ENCODE measurements at places on chromosomes 2 and 18.
A peak's percentile ranks its signal among the peaks of the same experiment; 100 is the strongest.

- DNase-seq = no peak
Measured at GRCh38 chr18:66655407-66655806, 51.5 kb upstream of the CDH19 start.

DNA sequence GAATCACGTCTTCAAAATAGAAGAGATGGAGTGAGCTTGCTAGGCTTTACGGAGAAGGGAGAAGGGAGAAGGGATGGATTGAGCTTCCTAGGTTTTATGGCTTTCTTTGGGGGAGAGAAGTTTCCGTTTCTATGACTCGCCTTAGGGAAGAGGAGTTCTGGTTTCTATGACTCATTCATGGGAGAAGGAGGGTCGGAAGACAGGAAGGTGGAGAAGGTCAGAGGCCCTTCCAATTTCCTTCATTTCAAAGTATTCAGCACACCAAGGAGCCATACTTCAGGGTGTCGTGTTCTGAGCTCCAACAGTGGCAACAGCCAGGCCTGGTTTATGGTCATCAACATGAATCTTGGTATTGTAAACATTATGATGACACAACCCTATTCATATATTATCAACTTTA lies 284.7 kb upstream of the VWC2L start:
- DNase-seq = no peak

- no peak for DNase-seq
Measured at GRCh38 chr18:78510091-78510490, 469.5 kb upstream of the SALL3 start.

- DNase-seq = no peak
Measured at GRCh38 chr2:28036307-28036706, 145.8 kb downstream of the BABAM2 start.

GRCh38 chr2:129709956-129710598 lies 269.4 kb upstream of the RAB6C start:
- no peak for DNase-seq

GRCh38 chr2:142544173-142544572 lies 333.3 kb upstream of the KYNU start:
- DNase-seq = no peak

GRCh38 chr2:36376319-36376765 lies 20.8 kb downstream of the CRIM1 start:
- DNase-seq = no peak

DNA sequence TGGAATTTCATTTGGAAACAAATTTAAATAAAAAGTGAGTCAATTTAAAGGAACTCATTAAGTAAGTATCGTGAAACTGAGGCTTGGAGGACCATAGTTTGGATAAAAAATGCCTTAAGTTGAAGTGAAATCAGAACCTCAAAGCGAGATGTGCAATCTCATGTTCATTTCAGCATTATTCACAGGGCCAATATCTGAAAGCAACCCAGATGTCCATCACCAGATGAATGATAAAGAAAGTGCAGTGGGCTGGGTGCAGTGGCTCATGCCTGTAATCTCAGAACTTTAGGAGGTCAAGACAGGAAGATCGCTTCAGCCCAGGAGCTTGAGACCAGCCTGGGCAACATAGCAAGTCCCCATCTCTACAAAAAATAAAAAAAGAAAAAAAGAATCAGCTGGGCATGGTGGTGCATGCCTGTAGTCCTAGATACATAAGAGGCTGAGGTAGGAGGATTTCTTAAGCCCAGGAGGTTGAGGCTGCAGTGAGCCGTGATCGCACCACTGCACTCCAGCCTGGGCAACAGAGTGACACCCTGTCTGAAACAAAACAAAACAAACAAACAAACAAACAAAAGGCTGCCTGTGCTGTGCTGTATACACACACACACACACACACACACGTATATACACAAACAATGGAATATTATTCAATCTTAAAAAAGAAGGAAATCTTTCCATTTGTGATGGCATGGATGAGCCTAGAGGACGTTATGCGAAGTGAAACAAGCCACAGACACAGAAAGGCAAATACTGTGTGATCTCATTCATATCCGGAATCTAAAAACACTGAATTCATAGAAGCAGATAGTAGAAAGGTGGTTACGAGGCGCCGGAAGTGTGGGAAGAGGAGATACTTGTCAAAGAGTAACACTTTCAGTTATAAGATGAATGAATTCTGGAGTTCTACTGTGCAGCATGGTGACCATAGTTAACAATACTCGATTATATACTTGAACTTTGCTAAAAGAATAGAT lies 14.5 kb downstream of the SH3RF3 start:
- no peak for DNase-seq

GRCh38 chr18:55856229-55856628 lies 268.2 kb upstream of the TCF4 start:
- no peak for DNase-seq

DNA sequence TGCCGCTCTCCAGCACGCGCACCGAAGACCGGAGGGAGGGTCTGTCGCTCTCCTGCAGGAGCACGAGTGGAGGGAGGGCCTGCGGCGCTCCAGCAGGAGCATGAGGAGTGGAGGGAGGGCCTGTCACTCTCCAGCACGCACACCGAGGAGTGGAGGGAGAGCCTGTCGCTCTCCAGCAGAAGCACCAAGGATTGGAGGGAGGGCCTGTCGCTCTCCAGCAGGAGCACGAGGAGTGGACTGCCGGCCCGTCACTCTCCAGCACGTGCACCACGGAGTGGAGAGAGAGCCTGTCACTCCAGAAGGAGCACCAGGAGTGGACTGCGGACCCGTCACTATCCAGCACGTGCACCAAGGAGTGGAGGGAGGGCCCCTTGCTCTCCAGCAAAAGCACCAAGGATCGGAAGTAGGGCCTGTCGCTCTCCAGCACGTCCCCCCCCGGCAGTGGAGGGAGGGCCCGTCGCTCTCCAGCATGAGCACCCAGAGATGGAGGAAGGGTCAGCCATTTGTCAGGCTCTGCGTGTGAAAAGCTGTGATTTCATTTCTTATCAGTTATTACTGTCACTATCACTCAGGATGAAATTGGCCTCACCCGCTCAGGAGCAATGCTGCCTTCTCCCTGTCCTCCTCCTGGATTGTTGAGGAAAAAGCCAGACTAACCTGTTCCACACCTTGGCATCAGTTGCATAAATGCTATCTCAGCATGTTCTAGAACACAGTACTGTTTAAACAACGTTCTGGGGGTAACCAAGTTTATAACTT lies 35.9 kb downstream of the ADI1 start:
- no peak for DNase-seq

- no peak for DNase-seq
Measured at GRCh38 chr18:63951302-63951705, 2.2 kb downstream of the HMSD start.

DNA sequence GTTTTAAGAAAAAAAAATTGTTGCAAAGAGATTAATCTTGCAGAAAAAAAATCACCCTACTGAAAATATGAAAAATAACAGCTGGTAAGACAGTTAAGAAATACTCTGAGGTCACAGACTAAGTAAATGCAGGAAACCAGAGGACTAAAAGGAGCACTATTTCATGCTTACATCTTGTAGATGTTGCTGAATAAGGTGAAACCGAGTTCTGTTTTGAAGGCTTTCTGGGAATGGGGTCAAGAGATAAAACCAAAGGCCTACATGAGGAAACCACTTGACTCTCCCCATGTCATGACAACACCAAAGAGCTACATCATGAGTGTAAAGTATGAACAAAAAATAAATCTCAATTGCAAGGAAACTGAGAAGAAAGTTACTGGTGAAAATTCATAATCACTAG lies 197.6 kb downstream of the LRP1B start:
- DNase-seq = no peak

GRCh38 chr2:101858246-101858645 lies 133.5 kb upstream of the IL1R2 start:
- no peak for DNase-seq

- no peak for DNase-seq
Measured at GRCh38 chr2:109205447-109205846, 76.4 kb downstream of the SH3RF3 start.

GRCh38 chr2:44560352-44560751 lies 198.6 kb downstream of the CAMKMT start:
- DNase-seq = peak; percentile 10

GRCh38 chr2:221202431-221202830 lies 369.7 kb downstream of the EPHA4 start:
- no peak for DNase-seq

GRCh38 chr2:85601771-85602475 lies 575 bp downstream of the TMEM150A start:
- no peak for DNase-seq

GRCh38 chr2:176491172-176491904 lies 222.1 kb downstream of the MTX2 start:
- no peak for DNase-seq

DNA sequence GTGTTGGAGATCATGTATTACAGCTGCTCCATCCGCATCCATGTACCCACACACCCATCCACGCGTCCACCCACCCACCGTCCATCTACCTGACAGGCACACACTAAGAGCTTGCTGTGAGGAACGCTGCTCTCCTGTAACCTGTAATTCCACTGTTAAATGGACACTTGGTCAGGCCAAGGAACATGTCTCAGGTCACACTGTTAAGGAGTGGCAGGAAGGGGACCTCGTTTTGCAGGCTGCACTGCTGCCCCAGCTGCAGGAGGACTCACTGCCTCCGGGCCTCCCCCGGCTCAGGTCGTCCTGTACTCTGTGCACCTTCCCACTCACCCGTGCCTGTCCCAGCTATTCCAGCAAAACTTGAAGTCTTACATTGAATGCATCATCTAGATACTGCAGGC lies 170.5 kb downstream of the EIPR1 start:
- DNase-seq = no peak

DNA sequence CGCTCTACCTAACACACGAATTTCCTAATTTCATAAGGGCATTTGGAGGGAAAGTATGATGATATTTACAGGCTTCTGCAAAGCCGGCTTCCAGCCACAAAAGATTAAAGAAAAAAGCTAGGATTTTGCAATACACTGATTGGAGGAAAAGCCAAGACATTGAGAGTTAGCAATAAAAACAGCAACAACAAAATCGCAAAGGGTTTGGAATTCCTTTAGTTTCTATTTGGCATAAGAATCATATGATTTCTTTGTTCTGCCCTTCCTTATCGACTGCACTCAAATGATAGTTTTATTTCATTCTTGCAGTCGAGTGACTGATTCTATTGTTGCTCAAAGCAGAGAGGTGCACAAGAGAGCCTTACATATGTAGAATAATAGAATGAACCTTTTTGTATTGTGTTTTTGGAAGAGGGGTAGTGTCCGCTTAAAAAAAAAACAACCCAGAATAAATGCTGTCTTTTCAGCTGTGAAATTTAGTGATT lies 3.9 kb upstream of the ZNF532 start:
- DNase-seq = no peak

DNA sequence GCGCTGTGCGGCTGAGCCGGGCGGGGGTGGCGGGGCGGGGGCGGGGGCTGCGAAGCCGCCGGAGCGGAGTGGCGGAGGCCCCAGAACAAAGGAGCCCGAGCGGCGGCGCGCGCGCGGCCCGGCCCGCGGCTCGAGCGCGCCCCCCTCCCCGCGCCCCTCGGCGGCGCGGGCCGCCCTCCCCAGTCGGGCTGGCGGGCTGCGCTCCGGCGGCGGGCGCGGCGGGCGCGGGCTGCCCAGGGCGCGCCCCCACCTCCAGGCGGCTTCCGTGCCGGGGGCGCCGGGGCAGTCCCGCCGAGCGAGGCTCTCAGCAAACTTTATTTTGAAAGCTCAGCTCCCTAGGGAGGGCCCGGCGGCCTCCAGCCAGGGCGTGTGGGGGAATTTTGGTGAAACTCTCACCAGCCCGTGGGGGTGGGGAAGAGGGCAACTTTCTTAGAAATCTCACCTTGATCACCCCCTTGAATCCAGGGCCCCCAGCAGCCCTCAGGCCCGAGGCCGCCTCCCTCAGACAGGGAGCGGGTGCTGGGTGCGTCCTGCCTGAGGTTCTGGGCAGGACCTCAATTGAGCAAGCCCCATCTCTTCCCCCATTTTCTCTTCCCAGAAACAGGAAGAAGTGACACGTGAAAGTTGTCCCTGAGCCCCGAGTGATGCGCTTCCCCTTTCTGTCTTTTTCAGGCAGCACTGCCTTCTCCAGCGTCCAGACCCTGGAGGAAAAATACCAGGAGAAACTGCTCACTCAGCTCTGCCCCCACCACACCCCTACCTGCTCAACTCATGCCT lies 786 bp downstream of the TET3 start:
- peak; percentile 88 for DNase-seq

GRCh38 chr2:213125646-213126347 lies 25.6 kb downstream of the IKZF2 start:
- no peak for DNase-seq

DNA sequence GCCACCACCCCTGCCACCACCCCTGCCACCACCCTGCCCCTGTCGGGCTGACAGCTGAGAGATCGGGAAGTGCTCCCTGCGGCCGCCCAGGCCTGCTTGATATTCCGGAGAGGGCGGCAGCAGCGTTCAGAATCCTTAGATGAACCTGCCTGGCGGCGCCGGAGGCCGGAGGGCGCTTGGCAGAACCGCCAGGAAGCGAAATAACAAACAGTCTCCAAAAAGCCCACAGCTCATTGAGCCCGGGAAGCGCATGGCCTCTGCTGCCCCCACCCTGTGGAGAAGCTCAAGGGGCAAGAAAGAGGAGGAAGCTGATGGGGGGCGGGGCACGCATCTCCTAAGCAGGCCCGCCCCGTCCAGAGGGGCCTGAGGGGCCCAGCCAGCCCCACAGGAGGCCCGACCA lies 92.2 kb upstream of the MBOAT2 start:
- no peak for DNase-seq

GRCh38 chr18:49707599-49707998 lies 105.7 kb downstream of the ACAA2 start:
- DNase-seq = no peak

GRCh38 chr2:102258386-102259074 lies 52.8 kb upstream of the IL1RL1 start:
- DNase-seq = no peak

DNA sequence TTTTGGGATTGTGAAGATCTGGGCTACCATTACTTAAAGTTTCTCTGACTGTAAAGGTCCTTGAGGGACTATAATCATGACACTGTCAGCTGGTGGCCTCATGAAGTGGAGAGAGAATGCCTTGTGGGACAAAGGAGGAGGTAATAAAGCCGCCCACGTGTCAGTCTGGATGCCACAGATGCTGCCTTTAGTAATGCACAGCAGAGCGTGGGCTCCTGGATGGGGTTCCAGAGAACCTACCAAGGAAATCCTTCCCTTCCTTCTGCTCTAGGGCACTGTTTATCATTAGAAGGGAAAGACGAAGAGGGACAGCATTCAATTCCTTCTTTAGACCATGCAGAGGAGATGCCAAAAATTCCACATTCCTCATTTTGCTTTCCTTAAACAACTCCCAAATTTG lies 63.5 kb downstream of the COL5A2 start:
- no peak for DNase-seq

DNA sequence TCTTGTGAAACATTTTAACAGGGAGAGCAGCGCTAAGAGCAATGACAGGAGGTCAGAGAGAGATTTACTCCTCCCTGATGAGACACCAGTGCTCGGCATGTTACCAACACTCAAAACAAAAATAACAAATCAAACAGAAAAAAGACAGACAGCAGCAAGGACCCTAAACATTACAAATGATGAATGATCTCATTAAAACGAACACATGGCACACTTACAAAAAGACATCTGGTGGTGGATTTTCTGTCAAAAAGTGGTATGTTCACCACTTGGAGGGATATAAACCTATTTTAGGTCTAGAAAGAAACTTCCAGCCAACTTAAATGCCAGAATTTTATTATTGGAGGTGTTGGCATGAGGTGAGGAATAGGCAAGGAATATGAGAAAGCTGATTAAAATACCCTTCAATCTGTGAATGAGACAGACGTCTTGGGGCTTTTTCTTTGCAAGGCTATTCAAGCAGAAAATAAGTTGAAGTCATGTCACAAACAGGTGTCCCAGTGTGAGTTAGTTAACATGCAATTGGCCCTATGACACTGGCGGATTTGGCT lies 112.8 kb downstream of the PRELID3A start:
- DNase-seq = no peak

GRCh38 chr2:191081411-191082155 lies 67.6 kb upstream of the STAT1 start:
- DNase-seq = no peak
